GDM1 (cell line): ENCODE measurements at places on chromosomes 11 and 22.

GRCh38 chr11:69155302-69156234 lies at the start of gene SMIM38:
TSS of gene SMIM38 (plus strand) at chr11:69155935. CDS start at chr11:69157847, 1,912 bp downstream.
- no peak for DNase-seq

- no peak for DNase-seq
Observed at GRCh38 chr11:98296091-98296880, 724.5 kb upstream of the CNTN5 start.

- DNase-seq: peak; percentile 38
Observed at GRCh38 chr11:17386331-17387084, 2.0 kb downstream of the KCNJ11 start.

DNA sequence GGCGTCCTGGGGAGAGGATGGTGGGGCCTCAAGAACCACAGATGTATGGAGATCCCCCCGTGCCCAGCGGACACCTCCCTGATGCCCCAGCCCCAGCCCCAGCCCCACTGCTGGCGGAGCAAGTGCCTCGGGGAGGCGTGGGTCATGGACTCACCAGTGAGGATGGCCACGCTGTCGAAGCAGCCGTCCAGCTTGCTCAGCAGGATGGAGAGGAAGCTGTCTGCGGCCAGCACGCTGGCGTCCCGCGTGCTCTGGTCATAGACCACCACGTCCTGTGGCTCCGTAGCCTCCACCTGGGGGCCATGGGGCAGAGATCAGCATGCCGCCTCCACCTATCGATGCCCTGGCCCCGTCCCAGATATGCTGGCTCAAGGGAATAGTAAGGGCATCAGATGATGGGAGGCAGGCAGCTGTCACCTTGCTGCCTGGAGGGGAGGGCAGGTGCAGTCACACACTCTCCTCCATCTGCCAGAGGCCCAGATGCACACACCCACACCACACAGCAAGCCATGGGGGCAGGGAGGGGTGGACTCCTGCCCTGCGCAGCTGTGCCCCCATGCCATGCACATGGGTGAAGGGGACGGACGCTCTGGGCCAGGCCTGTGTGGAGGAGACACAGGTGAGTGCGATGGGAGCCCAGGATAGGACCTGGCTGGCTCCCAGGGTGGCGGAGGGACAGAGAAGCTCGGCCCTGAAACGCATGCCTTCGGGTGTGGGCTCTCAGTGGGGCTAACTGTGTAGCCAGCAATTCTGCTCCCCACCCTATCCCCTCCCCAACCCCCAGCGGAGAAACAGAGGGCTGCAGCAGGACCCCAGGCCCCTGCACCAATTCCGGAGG lies 8.2 kb downstream of the DUSP8 start:
- no peak for DNase-seq

DNA sequence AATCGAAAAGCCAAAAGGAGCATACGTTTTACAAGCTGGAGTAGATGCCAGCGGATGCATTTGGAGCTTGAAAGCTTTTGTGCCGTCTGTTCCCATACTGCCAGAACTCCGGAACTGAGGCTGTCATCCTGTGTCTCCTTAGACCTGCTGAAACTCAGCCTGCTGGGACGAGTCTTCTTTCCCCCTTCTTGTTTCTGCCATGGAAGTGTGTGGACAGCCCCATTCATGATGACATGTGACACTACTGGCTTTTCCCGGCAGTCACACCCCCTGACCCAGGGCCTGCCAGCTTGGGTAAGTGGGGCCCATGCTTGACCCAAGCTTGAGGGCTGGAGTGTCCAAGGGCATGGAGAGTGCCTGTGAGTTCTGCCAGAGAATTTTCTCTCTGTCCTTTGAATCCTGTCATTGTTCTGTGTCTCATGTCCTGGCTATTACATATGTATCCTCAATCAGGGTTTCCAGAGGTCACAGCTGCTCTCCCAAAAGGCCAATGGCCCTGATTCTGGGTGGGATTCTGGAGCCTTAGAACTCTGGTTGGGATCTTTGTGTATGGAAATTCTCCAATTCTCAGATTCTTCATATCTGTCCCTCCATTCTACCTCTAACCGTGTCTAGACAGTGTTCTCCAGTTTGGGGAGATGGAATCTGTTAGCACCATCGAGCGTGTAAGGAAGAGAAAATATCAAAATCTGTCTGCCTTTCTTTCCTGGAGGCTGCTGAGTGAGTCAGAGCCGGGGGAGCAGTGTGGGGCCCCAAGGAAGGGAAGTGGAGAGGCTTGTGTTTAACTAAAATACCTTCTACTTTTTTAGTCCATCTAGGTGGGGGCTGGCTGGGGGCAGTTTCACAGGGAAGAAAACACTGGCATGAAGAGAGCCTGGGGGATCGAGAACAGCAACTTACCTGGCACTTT lies 73.2 kb downstream of the KIAA1671 start:
- peak; percentile 36 for DNase-seq

GRCh38 chr11:1870721-1871466 lies 18.0 kb downstream of the LSP1 start:
- no peak for DNase-seq

GRCh38 chr11:64501500-64502427 lies 89.3 kb upstream of the SLC22A12 start:
- no peak for DNase-seq

DNA sequence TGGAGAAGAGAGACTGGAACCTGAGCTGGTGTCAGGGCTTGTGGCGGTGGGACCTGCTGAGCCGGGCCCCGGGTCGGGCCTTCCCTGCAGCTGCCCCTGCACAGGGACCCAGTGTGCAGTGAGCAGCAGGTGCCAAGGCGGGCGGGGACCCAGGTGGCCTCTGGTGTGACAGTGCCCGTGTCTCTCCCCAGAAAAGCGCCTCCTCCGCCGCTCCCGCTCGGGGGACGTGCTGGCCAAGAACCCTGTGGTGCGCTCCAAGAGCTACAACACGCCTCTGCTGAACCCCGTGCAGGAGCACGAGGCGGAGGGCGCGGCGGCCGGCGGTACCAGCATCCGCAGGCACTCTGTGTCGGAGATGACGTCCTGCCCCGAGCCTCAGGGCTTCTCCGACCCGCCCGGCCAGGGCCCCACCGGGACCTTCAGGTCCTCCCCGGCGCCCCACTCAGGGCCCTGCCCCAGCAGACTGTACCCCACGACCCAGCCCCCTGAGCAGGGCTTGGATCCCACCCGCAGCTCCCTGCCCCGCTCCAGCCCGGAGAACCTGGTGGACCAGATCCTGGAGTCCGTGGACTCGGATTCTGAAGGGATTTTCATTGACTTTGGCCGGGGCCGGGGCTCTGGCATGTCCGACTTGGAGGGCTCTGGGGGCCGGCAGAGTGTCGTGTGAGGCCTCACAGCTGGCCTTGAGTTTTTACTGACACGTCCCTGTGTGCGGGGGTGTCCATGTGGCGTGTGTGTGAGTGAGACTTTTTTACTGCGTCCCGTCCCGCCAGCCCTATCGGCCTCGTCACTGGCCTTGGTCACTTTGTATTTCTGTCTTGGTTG lies 15.6 kb upstream of the ARHGAP8 start:
- DNase-seq: no peak

DNA sequence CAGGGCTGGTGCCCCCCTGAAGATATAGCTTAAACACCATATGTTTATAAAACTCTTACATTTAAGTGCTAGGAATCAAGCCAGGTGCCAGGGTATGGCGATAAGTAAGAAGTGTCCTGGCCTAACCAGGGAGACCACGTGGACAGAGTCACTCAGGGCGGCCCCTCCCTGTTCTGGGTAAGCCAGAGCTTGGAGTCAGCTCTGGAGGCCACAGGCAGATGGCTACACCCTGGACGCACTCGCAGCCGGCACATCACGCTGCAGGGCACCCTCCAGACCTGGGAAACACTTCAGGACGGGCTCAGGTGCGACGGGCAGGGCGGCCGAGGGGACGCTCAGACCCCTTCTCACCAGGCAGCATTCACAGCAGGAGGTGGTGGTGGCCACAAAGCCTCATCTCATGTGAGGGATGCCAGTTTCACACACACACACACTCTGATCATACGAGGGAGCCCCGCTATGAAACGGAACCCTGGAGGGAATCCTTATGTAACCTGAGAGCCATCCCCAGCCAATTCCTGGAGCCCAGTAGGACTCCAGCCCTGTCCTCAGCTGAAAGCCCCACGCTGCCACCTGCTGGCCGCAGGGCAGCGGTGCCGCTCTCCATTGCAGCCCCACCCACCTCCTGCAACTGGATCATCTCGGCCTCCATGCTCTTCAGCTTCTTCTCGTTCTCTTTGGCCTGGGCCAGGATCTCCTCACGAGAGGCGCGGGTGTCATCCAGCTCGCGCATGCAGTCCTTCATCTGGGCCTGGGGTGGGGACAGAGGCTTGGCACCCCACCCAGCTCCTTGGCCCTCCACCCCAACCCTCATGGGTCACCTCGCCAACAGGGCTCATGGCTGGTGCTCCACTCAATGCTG lies 33.4 kb downstream of the APOL1 start:
- peak; percentile 15 for DNase-seq

GRCh38 chr11:22508665-22509064 lies 117.0 kb downstream of the FANCF start:
- no peak for DNase-seq

- no peak for DNase-seq
Observed at GRCh38 chr11:44057340-44057739, 8.7 kb upstream of the ACCS start.

DNA sequence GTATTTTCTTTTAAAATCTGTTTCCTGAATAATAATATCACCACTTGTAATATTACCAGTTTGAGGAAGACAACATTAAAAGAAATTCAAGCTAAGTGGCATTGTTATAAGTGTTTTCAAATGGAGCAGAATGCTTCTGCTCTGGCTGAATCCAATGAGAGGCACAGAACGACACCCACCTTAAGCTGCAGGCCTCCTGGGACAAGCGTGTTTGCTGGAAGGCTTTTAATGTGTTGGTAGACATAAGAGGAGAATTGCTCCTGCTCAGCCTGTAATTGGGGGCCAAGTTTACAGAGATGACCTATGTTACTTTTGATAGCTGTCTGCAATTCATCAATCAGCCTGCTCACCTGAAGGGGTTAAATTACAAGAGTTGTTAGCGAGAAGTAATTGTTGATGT lies 242.2 kb downstream of the DCDC1 start:
- DNase-seq: no peak

- DNase-seq: no peak
Observed at GRCh38 chr11:118791961-118792569, 1.1 kb upstream of the DDX6 start.

DNA sequence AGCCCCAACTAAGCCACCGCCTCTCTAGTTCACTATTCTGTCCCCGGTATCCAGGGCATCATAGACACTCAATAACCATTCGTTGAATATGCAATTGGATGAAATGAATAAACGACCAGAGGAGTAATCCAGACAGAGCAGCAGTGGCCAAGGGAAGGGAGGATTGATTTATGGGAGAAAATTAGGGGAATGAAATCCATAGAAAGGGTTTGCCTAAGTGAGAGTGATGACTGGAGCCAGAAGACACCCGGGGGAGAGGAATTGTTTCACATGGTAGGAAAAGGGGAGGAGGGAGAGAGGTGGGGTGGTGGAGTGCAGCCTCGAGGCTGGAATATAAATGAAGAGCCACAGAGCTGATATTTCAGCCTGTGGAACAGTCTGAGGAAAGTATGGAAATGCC lies 168.2 kb downstream of the COMMD9 start:
- no peak for DNase-seq

DNA sequence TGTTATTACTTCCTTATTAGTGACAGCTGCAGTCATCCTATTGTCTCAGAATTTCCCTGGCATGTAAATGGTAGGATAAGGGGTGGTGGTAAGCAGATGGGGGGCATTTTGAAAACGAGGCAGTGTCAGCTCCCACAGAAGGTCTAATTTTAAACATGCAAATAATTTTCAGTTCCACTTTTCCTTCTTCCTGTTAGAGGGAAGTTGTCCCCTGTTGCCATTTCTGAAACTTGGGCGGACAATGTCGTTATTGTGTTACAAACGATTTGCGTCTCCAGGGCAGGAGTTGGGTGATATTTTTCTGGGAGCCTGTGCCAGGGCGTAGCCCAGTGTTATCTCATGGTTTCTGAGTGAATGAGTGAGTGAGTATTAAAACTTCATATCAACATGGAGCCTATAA lies 7.4 kb downstream of the PTPRJ start:
- no peak for DNase-seq

DNA sequence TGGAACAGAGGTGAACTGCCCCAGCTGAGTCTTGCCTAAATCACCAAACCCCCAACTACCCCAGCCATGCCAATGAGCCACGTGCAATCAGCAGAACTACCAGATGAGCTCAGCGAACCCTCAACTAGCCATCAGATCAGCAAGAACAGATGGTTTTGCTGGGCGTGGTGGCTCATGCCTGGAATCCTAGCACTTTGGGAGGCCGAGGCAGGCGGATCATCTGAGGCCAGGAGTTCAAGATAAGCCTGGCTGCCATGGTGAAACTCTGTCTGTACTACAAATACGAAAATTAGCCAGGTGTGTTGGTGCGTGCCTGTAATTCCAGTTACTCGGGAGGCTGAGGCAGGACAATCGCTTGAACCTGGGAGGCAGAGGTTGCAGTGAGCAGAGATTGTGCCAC lies 374.3 kb downstream of the NXPE2 start:
- no peak for DNase-seq

GRCh38 chr22:42696331-42696967 lies 24.2 kb downstream of the A4GALT start:
- no peak for DNase-seq

GRCh38 chr11:109940816-109941215 lies 152.4 kb upstream of the ZC3H12C start:
- DNase-seq: no peak

DNA sequence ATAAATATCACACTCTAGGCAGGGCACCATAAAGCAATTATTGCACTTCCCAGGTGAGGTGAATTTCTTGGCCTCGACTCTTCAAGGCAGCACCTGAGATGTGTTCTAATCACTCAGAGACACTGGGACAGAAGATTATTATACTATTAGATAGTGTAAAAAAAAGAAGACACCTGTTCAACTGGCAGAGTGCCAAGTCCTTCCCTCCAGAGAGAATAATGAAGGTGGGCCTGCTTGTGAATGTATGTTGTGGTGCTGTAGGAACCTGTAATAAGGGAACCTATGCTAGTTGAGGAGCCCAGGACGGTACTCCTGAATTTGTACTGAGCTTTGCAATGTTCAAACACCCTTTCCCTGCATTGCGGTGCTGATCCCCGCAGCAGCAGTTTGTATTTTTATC lies 107.5 kb downstream of the NXPE2 start:
- DNase-seq: no peak

DNA sequence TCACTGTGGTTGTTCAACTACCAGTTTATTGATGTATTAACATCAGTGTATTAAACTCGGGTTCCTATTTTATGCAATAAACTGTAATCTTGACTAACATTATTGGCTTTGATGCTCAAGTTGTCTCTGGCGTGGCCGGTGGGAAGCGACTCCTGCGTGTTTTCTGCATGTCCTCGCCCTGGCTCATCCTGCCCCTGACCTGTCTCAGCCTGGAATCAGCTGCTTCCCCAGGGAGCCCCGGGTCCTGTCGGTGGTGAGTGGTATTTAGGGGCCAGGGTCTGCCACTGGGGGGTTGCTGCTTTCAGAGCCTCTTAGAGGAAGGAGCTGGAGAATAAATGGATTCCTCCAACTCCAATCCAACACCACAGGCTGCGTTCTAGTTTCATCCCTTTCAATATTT lies 22.5 kb downstream of the IFITM10 start:
- DNase-seq: no peak

DNA sequence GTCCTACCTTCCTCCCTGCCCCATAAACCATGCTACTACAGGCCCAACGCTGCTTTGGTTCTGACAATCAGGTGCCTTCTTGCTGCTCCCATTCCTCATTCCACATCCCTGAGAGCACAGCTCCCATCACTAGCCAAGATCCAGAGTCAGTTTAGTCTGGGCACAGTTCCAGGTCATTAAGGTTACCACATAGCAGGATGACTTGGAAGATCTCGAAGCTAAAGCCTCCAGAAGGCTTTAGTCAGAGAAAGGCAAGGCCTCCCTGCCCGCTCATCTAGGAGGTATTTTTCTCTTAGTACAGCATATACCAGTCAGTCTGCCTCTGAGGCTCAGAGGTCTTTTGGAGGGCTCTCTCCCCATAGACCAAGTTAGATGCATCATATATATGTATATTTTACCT lies 30.3 kb downstream of the TRIM66 start:
- DNase-seq: no peak
